ENCODE measurements at places on chromosomes 2 and 18.

GRCh38 chr2:162084536-162084935 lies 10.5 kb upstream of the DPP4 start:
- DNase-seq, result no peak

DNA sequence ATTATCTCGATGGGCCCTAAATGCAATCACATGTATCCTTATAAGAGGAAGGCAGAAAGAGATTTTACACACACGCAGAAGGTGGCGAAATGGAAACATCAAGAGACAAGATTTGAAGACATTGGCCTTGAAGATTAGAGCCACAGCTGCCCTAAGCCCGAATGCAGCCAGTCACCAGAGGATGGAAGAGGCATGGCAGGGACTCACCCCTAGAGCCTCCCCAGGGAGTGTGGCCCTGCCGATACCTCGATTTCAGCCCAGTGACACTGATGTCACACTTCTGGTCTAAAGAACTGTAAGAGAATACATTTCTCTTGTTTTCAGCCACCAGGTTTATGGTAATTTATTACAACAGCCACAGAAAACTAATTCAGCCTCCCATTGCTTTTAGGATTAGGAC lies 17.4 kb downstream of the TTC39C start:
- DNase-seq, result no peak

DNA sequence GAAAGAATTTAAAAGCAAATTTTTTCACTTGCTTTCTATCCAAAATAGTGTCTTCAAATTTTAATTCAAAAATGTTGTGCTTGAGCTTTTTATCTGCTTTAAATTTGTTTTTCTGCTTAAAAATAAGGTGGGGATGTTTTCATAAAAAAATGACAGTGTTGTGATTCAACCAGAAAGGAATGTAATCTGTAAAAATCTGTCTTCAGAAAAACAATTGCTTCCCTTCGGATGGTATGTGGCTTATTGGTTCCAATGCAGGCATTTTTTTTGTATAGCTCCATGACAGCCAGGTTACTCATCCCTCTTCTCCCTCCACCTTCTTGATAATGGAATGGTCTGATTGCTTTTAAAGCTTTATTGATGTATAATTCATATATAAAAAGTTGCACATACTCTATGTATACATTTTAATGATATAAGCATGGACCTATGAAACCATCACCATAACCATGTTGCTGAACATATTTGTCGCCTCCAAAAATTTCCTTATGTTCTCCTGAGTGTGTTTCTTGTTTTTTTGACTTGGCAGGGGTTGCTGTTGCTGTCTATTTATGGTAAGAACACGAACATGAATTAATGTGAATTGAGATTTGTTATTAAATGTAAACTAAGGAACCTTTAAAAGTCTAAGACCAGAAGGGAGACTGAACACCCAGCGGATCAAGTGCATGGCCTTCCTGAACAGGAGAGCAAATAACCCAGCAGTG lies 363.7 kb upstream of the SPHKAP start:
- no peak for DNase-seq

DNA sequence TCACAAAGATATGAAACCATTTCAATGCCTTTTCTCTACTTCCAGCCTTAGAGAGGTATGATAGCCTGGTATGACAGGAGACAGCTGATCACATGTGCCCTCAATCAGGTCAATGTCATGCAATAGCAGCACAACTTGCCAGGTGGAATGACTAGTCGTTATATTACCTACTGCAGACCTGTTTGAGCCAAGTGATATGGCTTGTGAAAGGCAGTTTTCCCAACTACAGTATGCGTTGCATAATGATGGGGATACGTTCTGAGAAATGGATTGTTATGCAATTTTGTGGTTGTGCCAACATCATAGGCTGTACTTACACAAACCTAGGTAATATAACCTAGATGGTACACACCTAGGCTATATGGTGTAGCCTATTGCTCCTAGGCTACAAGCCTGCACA lies 262.8 kb downstream of the ICOS start:
- no peak for DNase-seq

Measured in stimulated activated CD8-positive, alpha-beta memory T cell treated with anti-CD3 and anti-CD28 coated beads, Interleukin-15, amount 100 ng/mL, for 1 hour (primary cell).